Activated CD4-positive, alpha-beta T cell treated with anti-CD3 and anti-CD28 coated beads for 24 hours (primary cell): ENCODE measurements at places on chromosomes 1 and 21.

DNA sequence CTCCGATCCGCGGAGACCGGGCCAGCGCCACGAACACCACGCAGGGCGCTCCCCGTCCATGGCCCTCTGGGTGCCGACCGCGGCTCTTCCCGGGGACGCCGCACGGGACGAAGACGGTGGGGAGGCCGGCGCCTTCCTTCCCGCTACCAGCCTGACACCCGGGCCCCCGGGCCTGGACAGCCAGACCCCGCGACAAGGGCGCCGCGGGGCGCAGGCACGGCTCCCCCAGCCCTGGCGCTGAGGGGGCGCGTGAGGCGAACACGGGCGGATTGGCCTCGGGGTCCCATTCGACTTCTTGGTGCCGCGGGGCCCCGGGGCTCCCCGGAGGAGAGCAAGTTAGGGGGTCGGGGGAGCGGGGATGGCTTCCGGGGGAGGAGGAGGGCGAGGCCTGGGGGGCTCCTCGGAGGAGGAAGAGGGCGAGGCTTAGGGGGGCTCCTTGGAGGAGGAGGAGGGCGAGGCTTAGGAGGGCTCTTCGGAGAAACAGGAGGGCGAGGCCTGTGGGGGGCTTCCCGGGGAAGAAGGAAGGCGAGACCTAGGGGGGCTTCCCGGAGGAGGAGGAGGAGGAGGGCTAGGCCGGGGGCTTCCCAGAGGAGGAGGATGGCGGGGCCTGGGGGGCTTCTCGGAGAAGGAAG, 537 bp upstream of the KLHL17 start:
- no peak for DNase-seq

- peak; percentile 29 for DNase-seq
Measured at GRCh38 chr1:41917835-41918449, 780 bp downstream of the HIVEP3 start.

GRCh38 chr1:8251635-8252034, 66.3 kb upstream of the SLC45A1 start:
- no peak for DNase-seq

DNA sequence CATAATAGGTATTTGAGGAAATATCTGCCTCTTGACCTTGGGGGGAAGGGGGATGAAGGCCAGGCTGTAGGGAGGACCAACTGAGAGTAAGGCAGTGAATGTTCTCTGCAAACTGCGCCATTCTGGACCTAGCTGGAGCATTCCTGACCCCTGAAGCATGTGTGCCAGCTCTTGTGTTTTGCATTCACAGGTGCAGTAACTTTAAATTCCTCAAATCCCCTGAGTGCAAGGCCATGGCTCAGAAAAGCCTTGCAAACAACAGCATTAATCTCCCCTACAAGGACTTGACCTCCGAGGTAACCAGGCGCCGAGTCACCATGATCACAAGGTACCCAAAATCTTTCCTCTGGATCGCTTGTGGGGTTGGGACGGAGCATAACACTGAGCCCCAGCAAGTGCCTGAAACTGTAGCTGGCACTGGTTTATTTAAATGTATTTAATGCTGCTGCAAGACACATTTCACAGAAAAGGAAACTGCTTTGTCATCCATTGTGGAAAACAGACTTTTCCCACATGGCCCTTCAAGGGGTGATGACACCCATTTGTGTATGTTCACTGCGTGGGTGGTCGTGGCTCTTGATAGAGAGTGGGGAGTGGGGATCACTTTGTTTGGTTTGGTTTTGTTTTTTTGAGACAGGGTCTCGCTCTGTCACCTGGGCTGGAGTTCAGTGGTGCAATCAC, 1.7 kb downstream of the MYOCOS start:
- DNase-seq, result no peak

GRCh38 chr1:153903841-153904455, 18.8 kb downstream of the GATAD2B start:
- no peak for DNase-seq

- no peak for DNase-seq
Measured at GRCh38 chr1:22224091-22224490, 81.2 kb upstream of the WNT4 start.

GRCh38 chr1:73839922-73840321, 358.1 kb downstream of the LRRIQ3 start:
- no peak for DNase-seq

GRCh38 chr1:97412166-97412565, 508.7 kb downstream of the DPYD start:
- no peak for DNase-seq

DNA sequence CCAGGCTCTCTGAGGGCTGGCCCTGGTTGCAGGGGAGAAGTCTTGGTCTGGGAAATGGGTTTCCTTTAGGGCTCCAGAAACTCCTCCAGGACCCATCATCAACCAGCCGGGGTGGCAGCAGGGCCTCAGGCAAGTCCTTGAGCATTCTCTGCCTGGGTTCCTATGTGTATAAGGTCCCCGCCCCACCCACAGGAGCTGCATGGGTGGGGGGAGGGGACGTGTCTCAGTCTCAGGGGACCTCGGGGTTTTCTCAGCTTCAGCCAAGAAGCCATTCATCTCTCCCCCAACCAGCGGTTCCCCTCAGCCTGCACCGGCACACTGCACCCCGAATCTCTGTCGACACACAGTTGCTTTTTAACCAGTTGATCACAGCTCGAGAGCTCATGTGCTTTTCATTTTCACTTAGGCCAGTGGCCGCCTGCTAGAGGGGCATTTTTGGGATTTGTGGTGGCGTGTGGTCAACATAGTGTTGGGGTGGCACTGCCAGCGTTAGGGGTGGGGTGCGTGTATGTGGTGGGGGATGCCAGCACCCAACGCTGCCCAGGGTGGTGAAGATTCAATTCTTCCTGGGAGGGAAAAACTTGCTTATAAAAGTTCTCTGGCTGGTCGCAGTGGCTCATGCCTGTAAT, 6.5 kb downstream of the RUNX3 start:
- no peak for DNase-seq

GRCh38 chr1:119254067-119254720, 113.7 kb upstream of the WARS2 start:
- no peak for DNase-seq

DNA sequence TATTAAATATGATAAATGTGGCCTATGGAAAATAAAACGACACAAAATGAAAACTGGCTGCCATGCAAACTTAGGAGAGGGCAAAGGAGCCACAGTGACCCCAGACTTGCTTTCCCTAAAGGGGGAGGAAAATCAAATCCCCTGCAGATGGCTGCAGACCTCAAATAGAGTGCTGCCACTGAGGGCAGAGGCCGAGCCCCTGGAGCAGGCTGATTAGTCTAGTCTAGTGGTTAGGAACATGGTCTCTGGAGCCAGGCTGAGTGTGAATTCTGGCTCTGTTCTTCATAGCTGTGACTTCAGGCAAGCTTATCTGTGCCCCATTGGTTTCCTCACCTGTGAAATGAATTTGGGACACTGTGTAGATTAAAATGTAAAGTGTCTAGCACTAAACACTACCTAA, 60.8 kb downstream of the ITPKB start:
- DNase-seq, result no peak

DNA sequence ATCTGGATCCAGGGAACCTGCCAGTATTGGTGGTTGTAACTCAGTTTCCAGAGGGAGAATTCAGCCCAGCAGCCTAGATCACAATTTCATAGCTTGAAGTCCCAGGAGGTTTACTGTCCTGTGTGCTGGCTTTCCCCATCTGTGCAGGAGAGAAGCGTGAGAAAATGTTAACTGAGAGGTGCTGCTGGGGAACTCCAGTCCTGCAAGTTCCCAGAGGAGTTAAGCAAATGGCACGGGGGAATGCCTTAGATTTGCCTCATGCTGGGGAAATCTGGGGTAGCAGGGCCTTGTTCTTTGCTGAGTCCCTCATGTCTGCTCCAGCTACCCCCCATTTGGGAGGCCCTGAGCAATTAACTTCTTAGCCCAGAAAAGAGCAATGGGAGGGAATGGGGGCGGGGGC, 25.1 kb upstream of the SLAMF6 start:
- no peak for DNase-seq

DNA sequence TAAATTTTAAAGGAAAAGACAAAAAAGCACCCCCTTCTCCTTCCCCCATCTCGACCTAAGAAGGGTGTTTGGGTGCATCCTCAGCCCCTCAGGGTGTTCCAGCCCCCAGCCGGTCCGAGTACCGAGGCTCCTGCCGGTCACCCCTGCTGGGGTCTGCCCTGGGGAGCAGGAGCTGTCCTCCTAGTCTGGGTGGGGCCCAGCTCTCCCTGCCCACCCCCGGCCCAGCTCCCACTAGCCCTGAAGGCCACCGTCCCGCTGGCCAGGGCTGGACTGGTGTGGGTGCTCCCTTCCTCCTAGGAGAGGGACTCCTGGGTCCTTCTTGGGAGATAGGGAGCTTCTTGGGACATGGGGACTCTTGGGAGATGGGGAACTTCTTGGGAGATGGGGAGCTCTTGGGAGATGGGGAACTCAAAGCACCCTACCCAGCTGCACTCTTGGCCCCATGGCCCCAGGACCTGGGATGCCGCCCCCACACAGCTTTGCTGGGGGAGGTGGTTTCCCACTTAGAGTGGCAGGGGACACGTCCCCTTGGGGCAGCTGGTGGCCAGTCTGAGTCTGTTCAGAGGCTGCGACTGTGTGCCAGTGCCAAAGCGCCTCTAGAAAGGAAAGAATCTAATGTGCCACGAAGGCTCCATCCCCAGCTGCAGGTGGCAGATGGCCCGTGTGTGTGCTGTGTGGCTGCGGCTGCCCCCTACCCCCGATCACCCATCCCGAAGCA, 44.5 kb downstream of the MORN1 start:
- no peak for DNase-seq

GRCh38 chr1:155128755-155129473, 1.2 kb downstream of the EFNA1 start:
- DNase-seq, result no peak

DNA sequence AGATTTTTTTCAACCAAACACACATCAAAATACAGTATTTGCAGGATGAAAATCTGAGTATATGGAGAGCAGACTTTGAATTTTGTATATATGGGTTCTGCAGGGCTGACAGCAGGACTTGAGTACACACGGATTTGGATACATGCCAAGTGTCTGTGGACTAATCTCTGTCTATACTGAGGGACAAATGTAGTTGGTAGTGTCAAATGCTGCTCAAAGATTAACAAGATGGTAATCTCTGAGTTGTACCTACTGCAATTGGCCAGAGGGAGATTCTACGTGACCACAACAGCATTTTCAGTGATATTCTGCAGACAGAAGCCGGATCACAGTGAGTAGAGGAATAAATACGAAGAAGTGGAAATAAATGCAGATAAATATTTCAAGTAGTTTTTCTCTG, 43.4 kb downstream of the SHCBP1L start:
- DNase-seq, result no peak

DNA sequence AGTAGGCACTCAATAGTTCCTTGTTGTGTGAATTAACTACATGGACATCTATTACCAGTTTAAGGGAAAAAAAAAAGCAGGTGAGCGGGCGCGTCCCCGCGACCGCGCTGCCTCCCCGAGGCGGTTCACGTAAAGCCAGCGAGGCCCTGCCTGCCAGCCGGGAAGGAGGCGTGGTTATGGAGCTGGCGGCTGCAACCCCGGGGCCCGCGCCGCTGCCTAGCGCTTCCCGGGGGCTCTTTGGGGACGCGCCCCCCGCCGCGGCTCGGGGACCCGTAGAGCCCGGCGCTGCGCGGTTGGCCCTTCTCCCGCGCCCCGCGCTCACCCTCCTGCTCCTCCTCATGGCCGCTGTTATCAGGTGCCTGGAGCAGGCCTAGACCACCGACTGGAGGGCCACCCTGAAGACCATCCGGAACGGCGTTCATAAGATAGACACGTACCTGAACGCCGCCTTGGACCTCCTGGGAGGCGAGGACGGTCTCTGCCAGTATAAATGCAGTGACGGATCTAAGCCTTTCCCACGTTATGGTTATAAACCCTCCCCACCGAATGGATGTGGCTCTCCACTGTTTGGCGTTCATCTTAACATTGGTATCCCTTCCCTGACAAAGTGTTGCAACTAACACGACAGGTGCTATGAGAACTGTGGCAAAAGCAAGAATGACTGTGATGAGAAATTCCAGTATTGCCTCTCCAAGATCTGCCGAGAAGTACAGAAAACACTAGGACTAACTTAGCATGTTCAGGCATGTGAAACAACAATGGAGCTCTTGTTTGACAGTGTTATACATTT, 2.6 kb upstream of the CC2D1B start:
- peak; percentile 48 for DNase-seq

GRCh38 chr1:163877016-163877415, 555.3 kb downstream of the NUF2 start:
- DNase-seq, result no peak

- DNase-seq, result no peak
Measured at GRCh38 chr1:9900142-9901043, 9.7 kb downstream of the CTNNBIP1 start.

DNA sequence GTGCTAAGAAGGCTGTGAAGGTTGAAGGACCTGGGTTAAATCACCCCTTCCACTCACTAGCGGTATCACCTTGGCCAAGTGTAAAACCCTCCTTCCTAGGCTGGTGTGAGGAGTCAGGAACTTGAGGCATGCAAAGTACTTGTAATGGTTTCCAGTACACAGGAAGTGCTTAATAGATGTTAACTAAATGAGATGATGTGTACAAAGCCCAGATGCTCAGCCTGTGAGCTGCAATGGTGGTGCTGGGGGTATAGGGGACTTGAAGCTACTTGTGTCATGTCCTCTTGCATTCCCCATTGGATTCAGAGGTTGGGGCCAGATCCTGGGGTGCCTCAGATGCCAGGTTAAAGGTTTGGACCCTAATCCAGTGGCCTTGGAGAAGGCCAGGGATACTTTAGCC, 75.5 kb downstream of the EPHB2 start:
- DNase-seq, result no peak

DNA sequence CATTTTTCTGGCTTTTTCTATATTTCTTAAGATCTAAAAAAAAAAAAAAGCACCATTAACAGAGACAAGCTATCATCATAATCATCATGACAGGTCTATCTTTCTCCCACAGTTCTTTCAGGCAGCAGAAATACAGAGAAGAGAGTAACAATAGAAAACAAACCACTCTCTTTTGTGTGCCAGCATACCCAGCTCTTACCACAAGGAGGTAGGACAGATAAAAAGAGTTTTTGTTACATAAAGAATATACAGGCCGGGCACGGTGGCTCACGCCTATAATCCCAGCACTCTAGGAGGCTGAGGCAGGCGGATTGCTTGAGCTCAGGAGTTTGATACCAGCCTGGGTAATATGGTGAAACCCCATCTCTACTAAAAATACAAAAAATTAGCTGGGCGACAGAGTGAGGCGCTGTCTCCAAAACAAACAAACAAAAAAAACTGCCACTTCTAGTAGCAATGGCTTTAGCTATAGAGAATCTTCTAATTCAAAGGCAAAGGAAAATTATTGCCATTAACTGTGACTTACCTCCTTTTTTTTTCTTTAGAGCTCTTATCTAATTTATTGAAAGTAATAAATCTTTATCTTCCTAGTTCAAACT, 39.7 kb downstream of the ANKRD13C start:
- DNase-seq, result no peak

DNA sequence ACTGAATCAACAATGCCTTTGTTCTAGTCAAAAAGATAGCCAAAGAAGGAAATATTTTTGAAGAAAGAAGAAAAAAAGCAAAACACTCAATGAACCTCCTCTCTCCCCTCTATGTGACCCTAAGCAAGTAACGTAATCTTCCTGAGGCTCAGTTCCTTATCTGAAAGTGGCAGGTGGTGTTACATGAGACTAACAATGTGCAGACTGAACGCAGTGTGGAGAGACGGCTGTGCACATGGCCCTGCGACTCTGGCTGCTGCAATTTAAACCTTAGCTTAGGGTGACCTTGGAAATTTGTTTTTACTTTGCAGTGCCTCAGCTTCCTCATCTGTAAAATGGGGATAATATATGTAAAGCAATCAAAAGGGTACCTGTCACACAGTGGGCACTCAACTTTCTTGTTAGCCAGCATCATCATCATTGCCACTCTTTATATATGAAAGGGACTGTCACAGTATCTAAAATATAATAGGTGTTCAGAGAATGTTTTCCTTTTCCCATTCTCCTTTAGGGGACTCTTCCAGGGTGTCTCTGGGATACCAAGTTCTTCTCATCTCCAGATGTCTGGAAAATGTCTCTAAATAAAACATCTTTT, 100.1 kb upstream of the JUN start:
- no peak for DNase-seq
